Stimulated activated CD8-positive, alpha-beta memory T cell treated with anti-CD3 and anti-CD28 coated beads, Interleukin-15, amount 100 ng/mL, for 24 hours (primary cell): ENCODE measurements at places on chromosomes 12 and 14.
A peak's percentile ranks its signal among the peaks of the same experiment; 100 is the strongest.

GRCh38 chr14:106094654-106095189 is 568.3 kb downstream of the TMEM121 start:
- DNase-seq = peak; percentile 40

DNA sequence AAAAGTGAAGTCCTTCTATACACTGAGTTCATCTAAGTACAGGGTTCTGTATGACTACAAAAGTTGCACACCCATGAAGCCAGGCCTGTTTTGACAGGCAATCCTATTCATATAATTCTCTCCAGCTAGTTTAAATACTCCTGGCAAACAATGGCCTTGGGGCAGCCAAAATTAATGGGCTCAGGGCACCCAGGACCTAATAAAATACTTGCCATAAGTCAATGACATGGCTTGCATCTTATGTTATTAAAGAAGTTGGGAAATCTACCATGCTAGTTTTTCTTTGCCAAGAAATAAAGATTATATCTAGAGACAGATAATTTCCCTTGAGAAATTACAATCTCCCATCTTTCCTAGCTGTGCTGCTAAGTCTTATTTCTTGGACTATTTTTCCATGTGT is 11.1 kb upstream of the TMTC1 start:
- DNase-seq = no peak

- DNase-seq = no peak
Measured at GRCh38 chr12:123571343-123571813, 13.0 kb upstream of the TMED2 start.

DNA sequence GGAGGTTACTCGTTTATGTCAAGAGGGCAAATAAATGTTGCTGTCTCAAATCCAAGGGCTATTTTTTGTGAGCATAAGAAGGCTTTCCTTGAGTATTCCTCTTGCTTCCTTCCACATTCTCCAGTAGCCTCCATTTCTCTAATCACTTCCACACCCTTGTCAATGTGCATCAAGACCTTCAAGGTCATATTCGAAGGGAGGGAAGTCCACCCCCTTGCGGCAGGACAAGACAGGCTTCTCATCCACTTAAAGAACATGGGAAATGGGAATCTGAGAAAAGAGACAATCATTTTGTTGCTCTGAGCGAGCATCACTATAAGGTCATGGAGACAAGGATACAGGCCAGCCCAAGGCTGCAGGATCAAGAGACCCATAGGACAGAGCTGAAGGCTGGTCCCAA is 13.2 kb upstream of the DHRS2 start:
- no peak for DNase-seq

DNA sequence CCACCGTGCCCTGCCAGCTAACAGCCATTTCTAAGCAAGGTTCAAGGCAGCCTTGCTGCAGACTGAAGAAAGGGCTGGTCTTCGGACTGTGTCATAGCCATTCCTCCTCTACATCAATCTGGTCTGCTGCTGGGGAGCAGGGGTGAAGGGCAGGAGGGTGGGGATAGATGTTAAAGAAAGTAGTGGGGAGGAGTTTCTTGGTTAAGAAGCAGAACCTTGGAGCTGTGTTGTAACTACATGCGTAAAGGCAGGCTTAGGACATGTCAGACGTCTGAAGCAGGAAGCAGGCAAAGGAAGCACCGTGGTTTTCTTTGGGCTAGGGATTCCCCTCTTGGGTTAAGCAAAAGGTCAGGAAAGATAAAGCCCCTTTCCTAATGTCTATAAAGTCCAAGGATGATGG is 18.1 kb upstream of the NEK9 start:
- no peak for DNase-seq

GRCh38 chr12:28938056-28938455 is 211.0 kb upstream of the FAR2 start:
- DNase-seq = no peak

DNA sequence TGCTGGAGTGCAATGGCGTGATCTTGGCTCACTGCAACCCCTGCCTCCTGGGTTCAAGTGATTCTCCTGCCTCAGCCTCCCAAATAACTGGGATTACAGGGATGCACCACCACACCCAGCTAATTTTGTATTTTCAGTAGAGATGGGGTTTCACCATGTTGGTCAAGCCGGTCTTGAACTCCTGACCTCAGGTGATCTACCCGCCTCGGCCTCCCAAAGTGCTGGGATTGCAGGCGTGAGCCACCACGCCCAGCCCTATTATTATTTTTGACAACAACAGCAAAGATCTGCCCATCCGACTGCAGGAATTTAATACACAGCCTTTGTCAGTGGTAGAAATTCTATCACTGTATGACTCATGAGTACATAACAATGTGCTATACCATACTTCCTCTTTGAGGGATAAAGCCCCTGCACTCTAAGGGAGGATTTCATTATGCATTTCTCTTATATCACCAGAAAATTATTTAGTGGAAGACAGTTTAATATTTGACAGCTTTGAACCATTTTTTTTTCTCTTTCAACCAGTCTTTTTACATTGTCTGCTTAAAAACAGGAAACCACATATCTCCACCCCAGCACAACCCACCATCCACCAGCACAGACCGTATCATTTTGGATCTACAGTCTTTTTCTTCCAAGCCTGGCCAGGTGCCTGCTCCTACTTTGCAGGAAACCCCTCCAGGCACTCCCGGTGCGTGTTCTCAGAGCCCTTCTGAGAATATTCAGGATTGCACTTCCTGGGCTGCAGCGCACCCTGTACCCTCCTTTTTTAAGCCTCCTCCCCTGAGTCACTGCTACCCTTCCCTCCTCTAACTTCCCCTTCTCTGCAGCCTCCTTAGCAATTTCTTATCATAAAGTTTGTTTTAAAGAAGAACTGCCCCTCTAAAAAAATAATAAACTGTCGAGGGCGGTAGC is 594 bp downstream of the ARHGDIB start:
- DNase-seq = no peak

GRCh38 chr12:108823804-108824203 is 33.6 kb downstream of the SSH1 start:
- no peak for DNase-seq

- no peak for DNase-seq
Measured at GRCh38 chr14:70563869-70564268, 29.1 kb upstream of the ADAM20 start.

- DNase-seq = no peak
Measured at GRCh38 chr12:11758087-11758486, 108.6 kb downstream of the ETV6 start.

- no peak for DNase-seq
Measured at GRCh38 chr12:50598321-50598862, 93.6 kb downstream of the DIP2B start.

GRCh38 chr12:123532019-123532418 is 1.5 kb downstream of the RILPL1 start:
- no peak for DNase-seq

DNA sequence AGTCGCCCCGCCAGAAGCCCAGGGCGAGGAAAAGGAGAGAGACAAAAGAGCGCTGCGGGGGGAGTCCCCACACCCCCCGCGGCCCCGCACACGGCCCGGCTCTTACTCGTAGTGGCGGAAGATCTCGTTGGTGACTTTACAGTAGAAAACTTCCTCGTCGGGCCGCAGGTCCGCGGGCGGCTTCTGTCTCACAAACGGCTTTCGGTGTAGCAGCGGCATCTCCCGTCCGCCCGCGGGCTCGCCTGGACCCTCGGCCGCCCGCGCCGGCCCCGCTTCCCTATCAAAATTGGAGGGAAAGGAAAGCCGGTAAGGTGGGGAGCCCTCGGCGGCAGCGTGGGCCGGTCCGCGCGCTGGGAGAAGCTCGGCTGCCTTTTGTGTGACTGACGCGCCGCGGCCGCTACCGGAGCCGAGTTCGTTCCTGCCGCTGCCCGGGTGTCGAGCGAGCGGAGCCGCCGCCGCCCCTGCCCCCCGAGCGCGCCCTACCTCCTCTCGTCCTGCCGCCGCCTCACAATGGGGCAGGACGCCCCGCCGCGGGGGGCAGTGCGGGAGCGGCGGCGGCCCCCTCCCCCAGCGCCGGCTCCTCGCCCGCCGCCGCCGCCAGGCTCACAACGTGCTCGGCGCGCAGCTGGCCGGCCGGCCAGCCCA is 652 bp downstream of the BAZ1A start:
- DNase-seq = peak; percentile 15

DNA sequence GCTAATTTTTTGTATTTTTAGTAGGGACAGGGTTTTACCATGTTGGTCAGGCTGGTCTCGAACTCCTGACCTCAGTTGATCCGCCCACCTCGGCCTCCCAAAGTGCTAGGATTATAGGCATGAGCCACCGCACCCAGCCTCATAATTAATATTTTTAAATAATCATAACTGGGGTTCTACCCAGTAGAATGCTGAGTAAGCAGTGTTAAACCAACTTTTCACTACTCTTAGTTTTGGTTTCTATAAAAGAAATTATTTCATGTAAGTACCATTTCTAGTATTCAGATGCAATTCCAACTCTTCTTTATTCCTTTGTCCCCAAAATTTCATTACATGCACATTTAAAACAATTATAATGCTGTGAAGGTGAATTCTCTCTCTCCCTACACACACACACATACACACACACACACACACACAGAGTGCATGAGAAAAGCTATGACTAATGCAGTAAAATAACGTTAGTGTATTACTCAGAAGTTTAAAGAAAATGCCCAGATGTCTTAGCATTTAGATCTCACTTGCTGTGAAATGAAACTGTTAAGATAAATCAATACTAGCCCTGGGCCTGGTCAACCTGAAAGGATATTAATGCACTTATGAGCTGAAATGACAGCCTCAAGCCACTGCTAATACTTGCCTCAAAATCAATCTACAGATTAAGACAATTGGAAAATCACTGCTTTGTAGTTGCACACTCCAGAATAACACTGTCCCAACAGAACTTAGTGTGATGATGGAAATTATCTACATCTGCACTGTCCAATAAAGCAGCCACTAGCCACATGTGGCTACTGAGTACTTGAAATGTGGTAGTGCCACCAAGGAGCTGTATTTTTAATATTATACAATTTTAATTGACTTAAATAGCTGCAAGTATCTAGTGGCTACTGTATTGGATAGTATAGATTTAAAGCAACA is 36.0 kb downstream of the PTPN21 start:
- no peak for DNase-seq

GRCh38 chr12:7460375-7461259 is 16.7 kb upstream of the CD163L1 start:
- DNase-seq = peak; percentile 21

- no peak for DNase-seq
Measured at GRCh38 chr14:90695997-90696660, 120.1 kb downstream of the TTC7B start.

DNA sequence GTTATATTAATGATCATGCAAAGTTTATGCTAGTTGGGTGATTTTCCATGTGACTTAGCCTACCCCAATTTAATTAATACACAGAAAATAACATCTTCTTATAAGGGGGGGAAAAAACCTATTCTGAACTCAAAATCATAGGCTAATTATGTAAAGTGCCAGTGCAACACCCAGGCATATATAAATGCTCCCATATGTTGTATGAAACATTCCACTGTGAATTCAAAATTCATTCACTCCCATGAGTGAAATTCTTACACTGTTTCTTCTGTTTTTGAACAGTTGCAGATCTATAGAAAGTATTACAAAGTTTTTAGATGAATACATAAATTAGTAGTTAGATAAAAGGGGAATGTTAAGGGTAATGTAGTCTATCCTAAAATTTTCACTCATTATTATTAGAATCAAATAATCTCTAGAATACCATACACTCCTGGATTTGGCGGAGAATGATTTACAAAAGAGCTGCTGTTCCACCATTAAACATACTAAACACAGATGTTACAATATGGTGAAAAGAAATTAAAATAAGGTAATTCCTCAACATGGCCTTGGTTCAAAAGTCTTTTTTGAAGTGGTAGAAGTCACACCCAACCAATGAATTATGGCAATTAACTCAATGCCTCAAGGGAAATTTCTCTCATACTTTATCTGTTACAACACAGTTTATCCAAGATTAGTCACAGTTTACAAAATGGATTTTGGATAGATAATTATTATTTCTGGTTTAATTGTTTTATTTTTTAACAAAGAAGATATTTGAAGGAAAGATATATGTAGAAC is 454.1 kb upstream of the FLRT2 start:
- no peak for DNase-seq

GRCh38 chr14:66649498-66649897 is 141.6 kb downstream of the GPHN start:
- DNase-seq = no peak

- DNase-seq = no peak
Measured at GRCh38 chr12:127286281-127286680, 980.7 kb upstream of the TMEM132C start.

- DNase-seq = no peak
Measured at GRCh38 chr12:22377731-22378496, 43.4 kb upstream of the ST8SIA1 start.
